ENCODE measurements at places on chromosomes 6 and 20.
A peak's percentile ranks its signal among the peaks of the same experiment; 100 is the strongest.

DNA sequence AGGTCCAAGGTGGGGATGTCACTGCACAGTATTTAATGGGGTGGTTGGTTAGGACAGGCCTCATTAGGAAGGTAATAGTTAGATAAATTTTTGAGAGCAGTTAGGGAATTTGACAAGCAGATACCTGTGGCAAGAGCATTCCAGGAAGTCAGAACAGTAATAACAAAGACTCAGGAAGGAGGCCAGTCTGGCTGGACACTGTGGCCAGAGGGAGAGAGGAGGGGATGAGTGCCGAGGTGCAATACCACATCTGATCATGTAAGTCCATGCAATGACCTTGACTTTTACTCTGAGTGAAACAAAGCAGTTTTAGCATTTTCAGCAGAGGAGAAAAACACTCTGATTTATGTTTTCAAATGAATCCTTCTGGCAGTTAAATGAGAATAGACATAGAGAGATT lies 990.7 kb upstream of the FLRT3 start:
- DNase-seq = no peak

GRCh38 chr6:5626727-5627426 lies 365.6 kb downstream of the FARS2 start:
- no peak for DNase-seq

DNA sequence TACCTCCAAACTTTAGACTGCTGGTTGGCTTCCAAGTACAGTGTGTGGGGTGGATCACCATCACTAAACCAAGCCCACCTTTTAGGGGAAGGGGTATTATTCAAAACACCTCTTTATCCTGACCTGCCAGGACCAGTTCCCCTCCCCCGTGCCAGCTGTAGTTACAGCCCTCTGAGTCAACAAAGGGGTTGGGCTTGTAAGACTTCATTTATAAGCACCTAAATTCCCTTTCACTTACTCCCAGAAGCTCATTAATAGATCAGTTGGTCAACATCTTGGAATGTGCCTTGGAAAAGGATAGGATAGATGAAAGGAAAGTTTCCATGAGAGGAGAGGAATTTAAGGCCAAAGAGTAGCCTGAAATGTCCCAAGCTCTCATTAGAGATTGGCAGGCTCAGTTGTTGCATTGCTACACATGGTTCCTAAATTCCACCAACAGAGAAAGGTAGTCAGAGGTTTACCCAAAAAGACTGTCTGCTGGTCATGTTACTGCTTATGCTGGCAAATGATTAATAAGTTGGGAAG lies 59.2 kb downstream of the TNFAIP3 start:
- no peak for DNase-seq

DNA sequence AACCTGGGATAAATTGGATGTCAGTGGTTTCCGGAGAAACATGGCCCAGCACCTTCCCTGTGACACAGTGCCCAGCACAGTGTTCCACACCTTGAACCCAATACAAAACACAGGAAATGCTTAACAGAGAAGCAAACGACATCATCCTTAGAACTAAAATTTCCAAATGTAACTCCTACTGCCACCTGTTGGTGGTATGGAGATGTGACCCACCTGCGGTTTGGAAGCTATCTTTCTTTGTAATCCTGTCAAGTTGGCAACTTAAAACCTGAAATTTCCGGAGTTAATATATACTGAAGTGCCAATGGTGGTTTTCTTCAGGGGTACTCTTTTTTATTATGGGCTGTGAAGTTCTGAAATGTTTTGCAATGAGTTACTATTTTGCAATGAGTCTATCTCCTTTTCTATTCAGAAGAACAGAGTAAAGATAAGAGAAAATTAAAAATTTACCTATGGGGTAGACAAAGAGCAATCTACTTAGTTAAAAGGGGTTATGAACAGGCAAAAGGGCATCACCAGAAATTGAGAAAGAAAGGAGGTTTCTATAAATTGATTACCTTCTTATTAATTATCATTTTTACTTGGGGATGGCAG lies 658.8 kb downstream of the PTPRT start:
- no peak for DNase-seq

- no peak for DNase-seq
These were observed 29.6 kb downstream of the BTBD9 start for GRCh38 chr6:38610050-38610625.

GRCh38 chr20:10007747-10008146 lies 27.0 kb upstream of the ANKEF1 start:
- no peak for DNase-seq

DNA sequence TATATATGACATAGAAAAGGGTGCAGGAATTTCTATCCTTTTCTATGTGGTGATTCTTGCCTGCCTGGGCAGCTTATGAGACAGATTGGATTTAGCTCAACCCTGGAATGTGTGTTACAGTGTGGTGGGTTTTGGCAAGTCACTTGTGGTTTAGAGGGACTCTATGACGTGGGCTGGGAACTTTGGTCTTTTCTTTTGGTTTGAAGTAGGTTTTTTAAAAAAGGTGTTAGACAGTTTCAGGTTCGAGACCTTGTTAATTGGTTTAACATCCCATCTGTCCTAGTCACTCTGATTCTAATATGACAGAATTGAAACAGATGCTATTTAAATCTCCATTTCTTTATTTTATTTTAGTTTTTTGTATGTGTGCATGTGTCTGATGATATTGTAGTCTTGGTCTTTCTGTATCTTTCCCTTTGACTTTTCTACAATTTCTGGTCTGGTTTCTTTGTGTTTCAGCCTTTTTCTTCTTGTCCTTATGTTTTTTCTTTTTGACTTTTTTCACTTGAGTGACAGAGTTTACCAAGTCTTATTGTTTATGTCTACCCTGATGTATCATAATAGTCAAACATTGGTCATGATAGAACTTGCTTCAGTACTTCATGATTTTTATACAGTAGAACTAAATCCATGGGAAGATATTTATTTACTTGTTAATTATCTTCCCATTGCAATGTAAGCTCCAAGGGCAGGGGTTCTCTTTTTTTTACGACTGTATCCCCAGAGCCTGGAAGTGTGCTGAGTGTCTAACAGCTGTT lies 174.3 kb downstream of the CDKAL1 start:
- no peak for DNase-seq

DNA sequence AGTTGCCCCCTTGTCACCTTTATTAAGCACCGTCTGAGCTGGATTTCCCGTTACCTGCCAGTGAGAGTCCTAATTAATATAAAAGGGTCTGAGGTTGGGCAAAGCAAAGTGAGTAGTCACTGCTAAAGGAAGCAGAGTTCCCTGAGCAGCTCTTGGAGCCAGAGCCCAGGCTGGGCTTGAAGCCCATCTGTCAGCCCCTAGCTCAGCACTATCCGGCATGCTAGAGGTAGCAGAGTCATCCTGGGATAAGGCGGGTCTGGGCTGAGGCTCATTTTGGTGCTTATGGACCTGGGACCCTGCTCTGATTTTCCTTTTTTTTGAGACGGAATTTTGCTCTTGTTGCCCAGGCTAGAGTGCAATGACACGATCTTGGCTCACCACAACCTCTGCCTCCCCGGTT lies 46.2 kb downstream of the ADNP start:
- no peak for DNase-seq

DNA sequence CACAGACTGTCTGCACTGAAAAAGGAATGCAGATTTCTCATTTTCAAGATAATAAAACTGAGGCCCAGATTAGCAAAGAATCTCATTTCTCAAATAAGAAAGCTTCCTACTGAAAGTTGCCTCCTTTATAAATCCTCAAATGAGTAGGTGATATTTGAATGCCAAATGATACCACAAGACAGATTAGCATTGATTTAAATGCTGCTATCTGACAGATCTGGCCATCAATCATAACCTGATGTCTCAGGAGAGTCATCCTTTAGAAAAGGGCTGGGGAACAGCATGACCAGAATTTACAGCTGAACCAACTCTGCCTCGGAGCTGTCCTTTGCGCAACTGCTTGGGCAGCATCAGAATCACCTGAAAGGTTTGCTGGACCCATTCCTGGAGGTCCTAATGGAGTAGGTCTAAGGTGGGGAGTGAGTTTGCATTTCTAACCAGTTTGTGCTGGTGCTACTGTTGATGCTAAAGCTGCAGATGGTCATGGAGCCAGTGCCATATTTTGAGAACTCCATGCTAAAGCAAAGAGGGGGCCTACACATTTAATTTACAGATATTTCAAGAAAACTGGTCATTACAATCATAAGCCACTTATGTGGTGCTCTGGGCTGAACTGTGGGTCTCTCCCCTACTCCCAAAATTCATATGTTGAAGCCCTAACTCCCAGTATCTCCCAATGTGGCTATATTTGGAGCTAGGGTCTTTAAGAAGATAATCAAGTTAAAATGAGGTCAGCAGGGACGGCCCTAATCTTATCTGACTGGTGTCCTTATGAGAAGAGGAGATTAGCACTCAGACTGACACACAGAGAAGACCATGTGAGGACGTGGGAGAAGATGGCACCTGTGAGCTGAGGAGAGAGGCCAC lies 295.5 kb upstream of the JARID2 start:
- no peak for DNase-seq

GRCh38 chr20:18545566-18545965 lies 21.7 kb upstream of the SMIM26 start:
- DNase-seq = no peak

- peak; percentile 71 for DNase-seq
These were observed 19.2 kb downstream of the PRND start for GRCh38 chr20:4740774-4741431.

- no peak for DNase-seq
These were observed 791 bp downstream of the ADGRG6 start for GRCh38 chr6:142302421-142303175.

GRCh38 chr6:76230711-76231110 lies 158.2 kb upstream of the IMPG1 start:
- no peak for DNase-seq

GRCh38 chr20:45500022-45500421 lies 15.4 kb downstream of the SPINT3 start:
- DNase-seq = no peak

DNA sequence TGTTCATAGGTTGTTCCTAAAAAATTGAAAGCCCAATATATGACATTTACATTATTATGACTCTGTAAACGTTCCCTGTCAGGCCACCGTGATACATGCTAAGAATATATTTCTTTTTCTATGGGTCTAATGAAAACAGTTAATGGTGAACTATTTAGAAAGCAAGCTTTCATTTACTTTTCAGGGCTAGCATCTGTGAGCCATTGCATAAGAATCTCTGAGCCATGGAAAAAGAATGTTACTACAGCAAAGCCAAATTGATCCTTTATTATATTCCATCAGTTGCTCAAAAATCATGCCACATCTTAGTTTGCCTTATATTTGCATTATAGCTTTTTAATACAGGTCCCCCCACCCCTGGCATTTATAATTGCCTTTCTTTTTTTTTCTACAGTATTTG lies 275.5 kb downstream of the ZFAND3 start:
- DNase-seq = no peak

- no peak for DNase-seq
These were observed 46.9 kb downstream of the DLGAP4 start for GRCh38 chr20:36352843-36353553.

DNA sequence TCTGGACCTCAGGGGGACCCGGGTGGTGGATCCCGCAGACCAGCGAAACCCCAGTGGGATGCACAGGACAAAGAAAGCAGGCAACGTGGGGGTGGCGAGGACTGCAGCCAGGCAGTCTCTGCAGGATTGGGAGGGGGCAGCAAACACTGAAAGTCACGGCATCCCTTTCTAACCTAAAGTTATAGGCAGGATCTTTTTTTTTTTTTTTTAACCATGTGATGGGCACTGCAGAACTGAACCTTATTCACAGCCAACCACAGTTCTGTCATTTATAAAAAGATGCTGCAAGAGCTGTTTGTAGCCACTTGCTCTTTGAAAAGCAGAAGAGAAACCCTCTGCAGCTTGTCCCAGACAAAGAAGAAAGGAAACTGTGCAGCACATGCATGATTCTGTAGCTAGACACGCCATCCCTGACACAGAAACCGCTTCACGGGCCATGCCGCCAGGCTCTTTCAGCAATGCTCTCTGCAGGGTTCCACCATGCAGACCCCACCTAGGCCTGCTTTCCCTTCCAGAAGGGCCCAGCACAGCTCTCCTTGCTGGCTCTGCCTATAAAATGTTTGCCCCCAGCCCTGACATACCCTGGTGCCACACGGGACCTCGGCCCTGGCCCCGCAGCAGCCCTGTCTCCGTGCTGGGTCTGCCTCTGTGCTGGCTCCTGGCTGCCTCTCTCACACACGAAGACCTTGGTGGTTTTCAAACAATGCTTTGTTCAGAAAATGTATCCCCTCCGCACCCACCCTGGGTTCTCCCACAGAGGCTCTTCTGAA lies 70.8 kb downstream of the PYGB start:
- no peak for DNase-seq

DNA sequence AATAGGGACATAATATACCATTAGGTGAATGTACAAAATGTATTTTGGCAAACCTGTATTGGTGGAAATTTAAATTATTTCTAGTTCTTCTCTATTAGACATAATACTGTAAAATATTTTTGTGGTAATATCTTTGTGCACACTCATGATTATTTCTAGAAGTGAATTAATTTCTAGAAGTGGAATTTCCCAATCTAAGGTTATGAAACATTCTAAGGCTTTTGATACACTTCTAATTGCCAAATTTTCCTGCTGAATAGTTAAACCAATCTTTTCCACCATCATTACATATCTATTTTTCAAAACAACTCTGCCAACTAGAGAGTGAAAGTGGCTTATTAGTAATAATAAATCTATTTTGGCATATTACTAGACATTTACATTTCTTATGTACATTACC lies 1.8 kb upstream of the CCND3 start:
- DNase-seq = no peak

DNA sequence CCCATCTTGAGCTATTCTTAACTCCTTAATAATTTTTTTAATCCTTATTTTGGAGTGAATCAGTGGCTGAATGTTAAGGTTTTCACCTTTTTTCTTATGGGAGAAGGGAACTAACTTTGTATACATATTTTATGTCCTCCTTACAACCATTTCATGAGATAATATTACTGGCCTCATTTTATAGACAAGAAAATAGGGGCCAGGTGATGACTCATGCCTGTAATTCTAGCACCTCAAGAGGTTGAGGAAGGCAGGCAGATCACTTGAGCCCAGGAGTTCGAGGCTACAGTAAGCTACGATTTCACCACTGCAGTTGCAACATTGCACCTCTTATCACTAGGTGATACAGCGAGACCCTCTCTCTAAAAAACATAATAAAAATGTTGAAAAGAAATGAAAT lies 128.7 kb downstream of the TMEM242 start:
- no peak for DNase-seq

DNA sequence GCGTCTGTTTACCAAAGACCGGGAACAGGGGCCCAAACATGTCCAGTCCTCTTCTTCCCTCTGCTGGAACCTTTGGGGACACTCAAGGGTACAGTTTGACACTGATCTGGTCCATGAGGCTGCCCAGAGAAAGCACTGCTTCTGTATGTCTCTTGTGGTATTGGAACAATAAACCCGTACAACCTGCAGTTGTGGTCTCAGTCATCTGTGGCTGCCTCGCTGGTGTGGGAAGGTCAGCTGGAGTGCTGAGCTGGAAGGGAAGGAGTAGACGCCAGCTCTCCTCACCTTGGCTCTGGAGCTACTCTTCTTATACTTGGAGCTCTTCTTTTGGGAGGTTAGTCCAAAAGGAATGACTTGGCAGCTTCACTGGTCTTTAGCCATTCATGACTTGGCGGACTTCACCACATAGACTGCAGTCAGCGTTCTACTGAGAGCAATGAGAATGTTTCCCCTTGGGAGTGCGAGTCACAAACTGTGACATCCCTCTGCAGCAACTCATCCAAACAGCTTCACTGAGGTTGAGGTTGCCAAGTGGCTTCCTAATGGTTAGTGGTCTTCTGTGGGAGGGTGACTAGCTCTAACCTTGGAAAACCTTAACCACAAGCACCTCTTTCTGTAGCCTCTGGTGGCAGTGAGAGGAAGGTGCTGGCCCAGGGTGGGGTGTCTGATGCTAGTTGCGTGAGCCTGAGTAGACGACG lies 81.2 kb downstream of the ASXL1 start:
- DNase-seq = no peak

GRCh38 chr6:46220352-46221221 lies 49.8 kb upstream of the ENPP5 start:
- no peak for DNase-seq
